ENCODE measurements at places on chromosomes 2 and 18.

DNA sequence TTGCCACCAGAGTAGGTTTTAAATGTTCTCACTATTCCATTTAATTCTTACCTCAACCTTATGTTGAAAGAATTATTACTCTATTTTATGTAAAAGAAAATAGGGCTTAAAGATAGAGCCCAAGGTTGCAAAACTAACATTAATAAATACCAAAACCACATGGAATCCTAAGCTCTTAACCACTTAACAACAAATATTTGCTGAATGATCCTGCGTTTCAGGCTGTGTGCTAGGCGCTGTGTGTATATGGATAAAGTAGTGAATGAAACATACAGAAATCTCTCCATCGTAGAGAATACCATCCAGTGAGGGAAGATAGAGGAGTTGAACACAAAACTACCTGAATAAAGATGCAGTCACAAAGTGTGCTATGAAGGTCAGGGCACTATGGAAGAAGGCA is 485.1 kb downstream of the THSD7B start:
- no peak for DNase-seq

GRCh38 chr2:155755481-155755880 is 577.0 kb downstream of the NR4A2 start:
- DNase-seq, result no peak

GRCh38 chr2:233400341-233400740 is 46.0 kb downstream of the DGKD start:
- DNase-seq, result no peak

- DNase-seq, result no peak
These were observed 485.7 kb downstream of the TXNL1 start for GRCh38 chr18:56152551-56153310.

DNA sequence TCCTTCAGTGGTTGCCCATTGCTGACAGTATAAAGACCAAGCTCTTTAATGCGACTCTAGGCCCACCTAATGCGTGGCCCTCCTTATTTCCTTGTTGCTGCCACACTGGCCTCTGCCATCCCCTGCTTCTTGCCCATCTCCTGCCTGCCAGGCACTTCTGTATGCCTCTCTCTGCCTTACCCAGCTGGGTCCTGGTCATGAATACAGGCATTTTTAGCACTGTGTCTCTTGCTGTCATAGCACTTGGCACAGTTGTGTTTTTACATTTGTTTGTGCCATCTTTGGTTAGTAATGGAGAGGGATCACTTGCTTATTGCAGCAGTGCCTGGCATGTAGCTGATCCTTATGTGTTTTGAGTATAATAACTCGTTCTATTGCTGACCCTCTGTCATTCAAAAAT is 38.7 kb downstream of the MAP4K4 start:
- no peak for DNase-seq

DNA sequence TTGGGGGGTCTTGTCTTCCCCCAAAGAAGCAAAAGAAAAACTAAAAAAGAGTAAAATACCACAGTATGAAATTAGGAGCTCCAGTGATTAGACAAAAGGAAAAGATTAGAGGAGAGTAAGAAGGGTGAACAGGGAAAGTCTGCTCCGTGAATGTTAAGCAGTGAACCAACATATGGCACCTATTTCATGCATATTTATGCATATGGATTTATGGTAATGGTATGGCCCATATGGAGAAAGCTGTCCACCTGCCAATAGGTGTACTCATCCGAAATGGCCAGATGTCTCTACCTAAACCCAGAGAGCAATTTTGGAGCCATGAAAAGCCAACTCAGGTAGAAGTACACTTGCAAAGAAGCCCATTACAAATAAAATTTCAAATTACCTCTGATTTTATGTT is 404.0 kb upstream of the RAB6C start:
- no peak for DNase-seq

- peak; percentile 29 for DNase-seq
These were observed 149.0 kb upstream of the CYP1B1 start for GRCh38 chr2:38224821-38225437.

DNA sequence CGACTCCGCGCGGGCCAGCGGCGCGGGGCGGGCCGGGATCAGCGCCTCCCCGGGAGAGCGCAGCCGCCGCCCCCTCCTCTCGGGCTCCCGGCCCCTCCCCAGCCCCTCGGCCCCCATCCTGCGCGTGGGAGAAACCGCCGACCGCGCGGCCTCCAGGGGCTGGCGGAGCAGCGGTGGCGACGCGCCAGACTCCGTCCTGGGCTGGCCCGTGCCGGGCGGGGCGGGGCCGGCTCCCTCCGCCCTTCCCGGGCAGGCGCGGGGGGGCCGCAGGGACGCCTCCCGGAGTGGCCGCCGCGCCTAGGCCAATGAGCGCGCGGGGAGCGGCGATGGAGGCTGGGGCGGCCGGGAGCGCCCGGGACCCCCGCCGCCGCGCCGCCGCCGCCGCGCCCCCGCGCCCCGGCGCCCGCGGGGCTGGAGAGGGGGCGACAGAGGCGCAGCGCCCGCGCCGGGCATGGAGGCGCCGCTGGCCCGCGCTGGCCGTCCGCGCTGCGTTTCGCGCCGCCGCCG is 49.1 kb downstream of the KCNIP3 start:
- peak; percentile 25 for DNase-seq

DNA sequence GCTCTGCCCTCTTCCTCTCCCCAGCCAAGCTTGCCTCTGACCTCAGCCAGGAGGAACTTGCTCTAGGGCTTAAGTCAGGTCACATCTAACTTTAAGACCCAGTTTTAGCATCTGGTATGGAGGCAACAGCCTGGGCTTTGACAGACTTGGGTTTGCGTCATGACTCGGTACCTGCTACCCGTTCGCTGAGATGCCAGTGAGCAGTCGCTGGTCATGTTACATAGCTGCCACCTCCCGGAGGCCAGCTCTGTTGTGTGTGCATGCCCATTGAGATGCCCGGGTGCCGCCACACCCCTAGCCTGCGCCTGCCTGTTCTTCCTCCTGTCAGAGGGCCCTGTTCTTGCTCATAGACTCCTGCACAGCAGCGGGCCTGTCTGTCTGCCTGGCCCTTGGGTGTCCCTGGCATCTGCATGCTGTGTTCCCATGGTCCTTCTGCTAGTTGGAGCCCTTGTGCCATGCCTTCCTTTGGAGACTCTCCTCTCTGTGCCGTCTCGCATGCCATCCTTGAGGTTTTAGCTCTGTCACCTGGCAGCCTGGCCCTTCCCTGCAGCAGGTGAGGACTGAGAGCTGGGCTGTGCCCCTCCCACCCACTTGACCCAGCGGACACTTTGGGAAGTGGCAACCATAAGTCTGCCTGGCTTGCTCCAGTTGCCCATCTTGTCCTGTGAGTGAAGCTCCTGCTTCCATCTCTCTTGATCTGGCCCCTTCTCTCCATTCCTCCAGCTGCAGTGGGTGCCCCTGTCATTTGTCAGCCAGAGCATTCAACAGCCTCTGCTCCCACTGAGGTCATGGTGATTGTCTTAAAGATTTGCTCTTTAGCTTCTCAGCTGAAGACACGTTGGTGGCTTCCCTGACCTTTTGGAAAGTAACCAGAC is 24.9 kb downstream of the ASAP2 start:
- DNase-seq, result no peak

GRCh38 chr2:69741229-69741574 is 732 bp upstream of the ANXA4 start:
- peak; percentile 81 for DNase-seq

- peak; percentile 55 for DNase-seq
These were observed 351.3 kb upstream of the RAB12 start for GRCh38 chr18:8257851-8258434.

All from choroid plexus epithelial cell (primary cell).